ENCODE measurements at places on chromosomes 16 and 17. TPM values are rescaled to one million over a fixed set of nuclear protein-coding genes. Genes with fewer than 3 reads are reported as not detected.

GRCh38 chr17:77382966-77383612, 242.3 kb downstream of the SEC14L1 start:
- no peaks in the 10 kb centered on the region for H3K27me3 ChIP-seq
- peak overlapping the region; percentile 92 for H3K27ac ChIP-seq
- no peak for DNase-seq
- peak overlapping the region; percentile 88 for H3K4me3 ChIP-seq

HID1 gene
- total RNA-seq, result 14.9 TPM

SSTR5 gene
- total RNA-seq, result not detected

GRCh38 chr16:23587726-23588125, 8.4 kb downstream of the NDUFAB1 start:
- H3K4me1 ChIP-seq, result peaks cover 17% of the 10 kb centered on the region
- H3K4me3 ChIP-seq, result no peak overlapping the region
- H3K27ac ChIP-seq, result no peak overlapping the region
- peaks cover 13% of the 10 kb centered on the region for H3K36me3 ChIP-seq
- DNase-seq, result no peak

DNA sequence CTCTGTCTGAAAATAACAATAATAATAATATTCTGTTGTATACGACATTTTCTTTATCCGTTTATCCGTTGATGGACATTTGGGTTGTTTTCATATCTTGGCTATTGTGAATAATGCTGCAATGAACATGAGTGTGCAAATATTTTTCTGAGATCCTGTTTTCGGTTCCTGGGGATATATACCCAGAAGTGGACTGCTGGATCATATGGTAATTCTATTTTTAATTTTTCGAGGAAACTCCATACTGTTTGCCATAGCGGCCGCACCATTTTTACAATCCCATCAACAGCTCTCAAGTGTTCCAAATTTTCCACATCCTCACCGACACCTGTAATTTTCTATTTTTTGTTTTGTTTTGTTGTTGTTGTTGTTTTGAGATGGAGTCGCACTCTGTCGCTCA, 5.3 kb upstream of the PRSS41 start:
- H3K4me1 ChIP-seq, result no peaks in the 10 kb centered on the region
- no peaks in the 10 kb centered on the region for H3K36me3 ChIP-seq
- H3K27ac ChIP-seq, result no peak overlapping the region
- no peak overlapping the region for H3K4me3 ChIP-seq
- peaks cover 42% of the 10 kb centered on the region for H3K27me3 ChIP-seq
- no peak for DNase-seq

DNA sequence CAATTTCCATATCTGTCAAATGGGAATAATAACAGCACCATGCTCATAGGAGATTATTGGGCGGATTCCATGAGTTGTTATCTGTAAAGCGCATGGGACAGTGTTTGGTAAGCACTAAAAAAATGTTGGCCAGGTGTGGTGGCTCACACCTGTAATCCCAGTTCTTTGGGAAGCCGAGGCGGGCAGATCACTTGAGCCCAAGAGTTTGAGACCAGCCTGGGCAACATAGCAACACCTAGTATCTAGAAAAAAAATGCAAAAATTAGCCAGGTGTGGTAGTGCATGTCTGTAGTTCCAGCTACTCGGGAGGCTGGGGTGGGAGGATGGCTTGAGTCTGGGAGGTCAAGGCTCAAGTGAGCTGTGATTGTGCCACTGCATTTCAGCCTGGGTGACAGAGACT, 66.8 kb upstream of the NFAT5 start:
- no peak overlapping the region for H3K27ac ChIP-seq
- no peak overlapping the region for H3K4me3 ChIP-seq
- peaks cover 3% of the 10 kb centered on the region for H3K4me1 ChIP-seq
- no peak for DNase-seq
- no peaks in the 10 kb centered on the region for H3K36me3 ChIP-seq

KRT24 gene
- total RNA-seq, result not detected
